ENCODE measurements at places on chromosomes 13 and 19. TPM values are rescaled to one million over a fixed set of nuclear protein-coding genes. Genes with fewer than 3 reads are reported as not detected.

Gene SLITRK6
- 0.09 TPM for total RNA-seq

Gene ZNF665
- total RNA-seq, result 3.2 TPM

Gene CACNG6
- total RNA-seq, result not detected

Gene CD70
- total RNA-seq, result not detected

Gene METTL21C
- total RNA-seq, result not detected

Gene ZNF100
- 5.2 TPM for total RNA-seq
